ENCODE measurements at places on chromosomes 3 and 15.
A peak's percentile ranks its signal among the peaks of the same experiment; 100 is the strongest.

DNA sequence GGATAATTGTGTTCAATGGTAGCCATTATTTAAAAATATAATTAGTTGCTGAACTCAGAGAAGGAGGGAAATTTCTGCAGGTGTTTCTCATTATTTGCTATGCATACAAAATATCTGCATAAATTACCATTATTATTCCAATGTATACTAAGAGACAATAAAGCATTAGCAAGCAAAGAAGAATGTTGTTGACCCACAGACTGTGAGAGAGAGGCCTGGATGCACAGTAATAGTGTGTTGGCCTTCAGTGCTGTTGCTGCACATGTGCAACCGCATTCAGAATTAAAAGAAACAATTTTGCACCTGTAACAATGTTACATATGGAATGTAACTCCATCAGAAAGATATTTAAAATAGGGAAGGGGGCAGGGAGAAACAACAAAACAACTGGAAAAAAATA lies 155.6 kb upstream of the KCNH8 start:
- DNase-seq: no peak

- DNase-seq: peak; percentile 47
Measured at GRCh38 chr3:65575376-65575840, 463.3 kb downstream of the MAGI1 start.

DNA sequence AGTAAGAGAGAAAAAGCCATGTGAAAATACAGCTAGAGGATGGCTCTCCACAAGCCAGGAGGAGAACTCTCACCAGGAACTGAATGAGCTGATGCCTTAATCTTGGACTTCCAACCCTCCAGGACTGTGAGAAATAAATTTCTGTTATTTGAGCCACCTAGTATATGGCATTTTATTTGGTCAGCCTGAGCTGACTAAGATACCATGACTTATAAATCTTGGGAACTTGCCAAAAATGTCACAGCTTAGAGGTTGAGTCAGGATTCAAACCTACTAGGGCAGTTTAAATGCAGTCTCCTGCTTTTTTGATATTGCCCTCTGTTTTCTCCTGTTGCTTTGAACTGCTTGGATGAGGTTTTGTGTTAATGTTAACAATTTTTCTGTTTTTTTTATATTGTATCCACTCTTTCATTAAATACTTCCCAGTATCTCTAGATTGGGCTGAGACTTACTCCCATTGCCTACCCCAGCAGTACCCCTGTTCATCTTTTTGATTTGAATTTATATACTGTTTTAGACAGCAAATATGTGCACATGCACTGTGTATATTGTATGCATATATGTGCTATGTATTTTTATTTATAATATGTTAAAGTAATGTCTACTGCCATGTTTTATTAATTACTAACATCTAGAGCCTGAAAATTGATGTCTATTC lies 1223.2 kb downstream of the OTOL1 start:
- DNase-seq: peak; percentile 61

- no peak for DNase-seq
Measured at GRCh38 chr15:73258271-73259108, 110.3 kb downstream of the HCN4 start.

DNA sequence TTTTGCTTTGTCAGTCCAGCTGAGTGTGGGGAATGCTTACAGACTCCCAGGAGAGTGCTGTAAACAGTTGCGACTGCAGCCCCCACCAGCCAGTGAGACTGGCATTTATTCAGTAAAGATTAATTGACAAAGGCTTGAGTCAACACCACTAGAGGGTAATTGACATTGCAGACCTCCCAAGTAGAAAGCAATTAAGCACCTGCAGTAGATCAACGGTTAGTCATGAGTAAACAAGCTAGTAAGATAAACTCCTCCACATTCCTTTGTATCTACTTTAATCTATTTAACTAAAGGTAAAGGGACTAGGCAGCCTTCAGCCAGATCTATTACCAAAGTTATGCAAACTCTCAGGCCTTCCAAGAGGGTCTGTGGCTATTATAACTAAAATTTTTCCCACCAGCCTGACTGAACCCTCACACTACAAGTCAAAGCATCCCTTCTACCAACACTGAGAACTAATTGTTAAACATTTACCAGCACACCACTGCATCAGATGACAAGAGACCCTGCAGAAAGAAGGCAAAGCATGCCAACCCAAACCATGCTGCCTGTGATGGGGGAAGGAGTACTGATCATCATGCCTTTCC lies 30.5 kb upstream of the GALNT15 start:
- no peak for DNase-seq

DNA sequence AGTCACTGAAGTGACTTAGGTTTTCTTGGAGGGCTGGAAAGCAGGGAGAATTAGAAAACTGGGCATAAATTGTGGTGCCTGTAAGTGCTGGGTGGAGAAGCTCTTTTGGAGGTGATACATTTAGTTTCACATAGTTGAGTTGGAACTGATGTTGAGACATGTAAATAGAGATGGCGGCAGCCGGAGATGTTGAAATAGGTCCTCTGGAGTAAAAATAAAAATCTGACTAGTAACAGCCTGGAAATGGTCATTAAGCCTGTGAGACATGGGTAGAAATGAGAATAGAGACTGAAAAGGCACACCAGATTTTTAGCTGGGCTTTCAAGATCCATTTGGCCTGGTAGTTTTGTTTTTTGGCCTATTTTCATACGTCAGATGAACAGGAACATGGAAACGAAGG lies 2.9 kb upstream of the NIT2 start:
- no peak for DNase-seq

DNA sequence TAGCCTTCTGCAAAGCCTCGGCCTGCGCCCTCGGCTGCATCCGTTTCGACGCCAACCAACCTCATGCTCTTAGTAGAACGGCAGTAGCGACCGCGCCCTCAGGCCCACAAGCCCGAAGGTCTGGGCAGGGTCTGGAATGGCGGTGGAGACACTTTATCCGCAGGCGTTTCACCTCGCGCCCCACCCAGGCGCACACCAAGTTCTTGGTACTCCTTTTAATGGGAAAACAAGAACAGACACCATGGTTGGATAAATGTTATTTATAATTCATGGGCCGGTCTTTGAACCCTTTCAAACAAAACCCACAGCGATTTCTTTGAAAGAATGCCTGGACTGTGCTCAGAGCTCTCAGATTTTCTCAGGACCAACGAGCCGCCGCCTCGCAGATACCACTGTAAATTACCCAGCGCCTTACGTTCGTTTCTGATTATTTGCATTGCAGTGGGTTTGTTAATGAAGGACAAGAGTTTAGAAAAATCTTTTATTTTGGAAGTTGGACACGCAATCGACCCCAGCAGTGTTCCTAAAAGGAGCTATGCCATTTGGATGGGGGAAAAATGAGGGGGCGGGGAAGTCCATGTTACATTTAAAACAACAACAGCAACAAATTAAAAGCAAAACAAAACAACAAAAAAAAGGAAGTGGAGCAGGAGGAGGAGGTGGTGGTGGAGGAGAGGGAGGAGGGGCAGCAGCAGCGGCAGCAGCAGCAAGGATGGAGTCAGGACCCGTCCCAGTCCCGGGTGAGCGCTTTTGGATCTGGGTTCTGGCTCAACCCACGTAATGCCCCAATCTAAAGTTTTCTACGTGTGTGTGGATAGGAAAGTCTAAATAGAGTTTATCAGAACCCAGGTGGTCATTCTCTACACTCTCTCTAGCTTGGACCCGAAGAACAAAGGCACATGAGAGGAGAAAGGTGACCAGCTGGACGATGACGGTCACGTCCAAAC lies 993 bp upstream of the ISL2 start:
- DNase-seq: no peak

GRCh38 chr3:158347966-158348365 lies 223.0 kb upstream of the MLF1 start:
- DNase-seq: peak; percentile 31

GRCh38 chr3:154898443-154898842 lies 181.7 kb upstream of the MME start:
- no peak for DNase-seq

DNA sequence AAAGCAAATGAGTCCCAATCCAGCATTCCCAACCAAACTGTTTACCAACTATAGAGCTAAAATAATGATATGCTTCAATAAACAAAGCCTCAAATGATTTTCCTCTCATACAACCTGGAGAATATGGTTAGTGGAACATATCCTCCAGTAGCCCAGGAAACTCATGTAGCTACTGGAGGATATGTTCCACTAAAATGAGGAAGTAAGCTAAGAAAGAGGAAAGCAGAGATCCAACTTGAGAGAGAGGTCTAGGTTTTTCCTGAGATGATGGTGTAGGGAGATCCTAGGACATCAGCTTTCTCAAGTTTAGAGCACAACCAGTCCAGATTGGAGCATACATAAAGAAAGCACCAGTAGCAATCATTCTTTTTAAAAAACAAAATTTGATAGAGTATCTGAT lies 44.6 kb upstream of the SLC4A7 start:
- DNase-seq: no peak

DNA sequence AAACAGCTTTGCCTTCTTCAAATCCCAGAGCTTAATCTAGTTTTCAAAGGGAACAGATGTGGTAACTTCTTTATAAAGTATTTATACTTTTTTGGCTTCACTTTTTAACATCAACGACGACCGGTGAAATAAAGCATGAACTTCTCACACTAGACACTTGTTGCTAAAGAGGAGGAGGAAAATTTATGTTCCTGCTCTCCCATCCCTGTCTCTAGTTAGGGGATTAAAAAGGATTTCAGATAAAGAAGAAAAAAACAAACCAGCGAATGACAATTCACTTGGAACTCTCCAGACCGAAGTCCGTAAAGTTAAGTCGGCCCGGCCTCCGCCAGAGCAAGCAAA lies 672 bp downstream of the NEDD4 start:
- DNase-seq: no peak

DNA sequence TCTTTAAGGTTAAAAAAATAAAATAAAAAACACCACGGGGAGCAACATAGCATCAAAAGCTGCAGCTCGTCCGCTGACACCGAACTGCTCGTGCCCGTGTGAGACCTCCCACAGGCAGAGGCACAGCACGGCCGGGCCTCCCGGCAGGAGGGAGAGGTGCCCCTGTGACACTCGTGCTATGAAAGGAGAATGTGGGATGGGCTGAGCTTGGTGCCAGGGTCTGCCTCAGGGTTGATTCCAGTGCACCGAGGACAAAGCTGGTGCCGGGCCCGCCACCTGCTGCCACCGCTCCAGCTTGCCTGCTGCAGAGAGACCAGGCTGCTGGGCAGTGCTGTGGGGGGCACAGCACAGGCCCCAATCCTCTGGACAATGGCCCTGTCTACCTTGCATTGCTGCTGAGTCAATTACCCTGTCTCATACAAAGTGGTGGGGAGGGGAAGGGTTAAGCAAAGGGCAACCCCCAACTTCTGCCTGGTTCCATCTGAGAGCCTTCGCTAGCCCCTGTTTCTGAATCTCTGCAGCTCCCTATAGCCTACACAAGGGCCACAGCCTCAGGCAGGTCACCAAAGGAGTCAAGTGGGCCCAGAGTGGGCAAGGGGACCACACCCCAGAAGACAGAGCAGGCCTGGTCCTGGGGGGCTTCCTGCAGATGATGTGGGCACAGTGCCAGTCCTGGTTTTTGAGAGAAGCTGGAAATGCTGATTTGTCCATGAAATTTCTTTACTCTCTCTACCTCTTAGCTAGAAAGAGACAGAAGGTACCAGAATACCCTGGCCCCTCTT lies 74.0 kb upstream of the SNRPA1 start:
- no peak for DNase-seq

DNA sequence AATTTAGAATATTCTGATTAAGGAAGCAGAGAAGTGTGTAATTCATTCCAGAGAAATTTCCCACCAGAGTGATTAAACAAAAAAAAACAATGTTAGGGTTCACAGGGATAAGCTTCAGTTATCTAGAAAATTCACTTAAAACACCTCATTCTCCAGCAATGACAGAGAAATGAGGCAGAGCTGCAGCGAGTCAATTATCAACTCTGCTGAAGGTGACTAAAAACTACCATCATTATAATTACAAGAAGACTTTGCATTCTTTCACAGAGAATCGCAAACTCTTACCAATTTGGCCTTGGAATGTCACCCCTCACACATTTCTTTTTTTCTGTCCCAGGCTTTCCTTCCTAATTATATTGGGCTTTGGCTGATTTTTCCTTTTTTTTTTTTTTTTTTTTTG lies 117.1 kb downstream of the RAB11A start:
- no peak for DNase-seq

DNA sequence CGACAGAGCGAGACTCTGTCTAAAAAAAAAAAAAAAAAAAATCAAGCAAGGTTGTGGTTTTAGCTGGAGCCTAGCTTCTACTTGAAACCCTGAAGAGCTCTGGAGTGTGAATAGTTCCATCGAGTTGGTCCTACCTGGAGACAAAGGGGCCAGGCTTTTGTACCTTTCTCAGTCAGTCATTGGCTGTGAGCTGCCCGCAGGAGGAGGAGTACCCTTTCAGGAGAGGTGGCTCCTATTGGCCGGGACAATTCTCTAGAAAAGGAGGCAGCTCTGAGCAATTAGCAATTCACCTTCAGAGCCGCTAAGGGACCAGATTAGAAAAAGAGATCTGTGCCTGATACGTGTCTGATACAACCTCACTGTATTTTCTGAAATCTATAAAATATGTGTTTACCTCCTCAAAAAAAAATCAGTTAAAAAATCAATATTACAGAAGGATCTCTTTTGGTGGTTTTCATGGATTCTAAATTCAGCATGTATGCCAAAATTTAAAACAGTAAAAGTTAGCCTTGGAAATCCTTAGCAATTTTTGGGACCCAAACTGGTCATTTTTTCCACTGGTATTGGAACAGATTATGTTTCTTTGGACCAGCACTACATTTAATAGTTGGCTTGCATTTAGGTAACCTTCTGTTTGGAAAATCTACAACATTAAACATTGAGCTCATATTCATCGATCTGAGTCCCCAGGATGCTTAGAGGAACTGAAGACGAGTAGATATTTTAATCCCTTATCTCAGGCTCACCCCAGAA lies 29.7 kb upstream of the PDCD6IP start:
- DNase-seq: no peak

DNA sequence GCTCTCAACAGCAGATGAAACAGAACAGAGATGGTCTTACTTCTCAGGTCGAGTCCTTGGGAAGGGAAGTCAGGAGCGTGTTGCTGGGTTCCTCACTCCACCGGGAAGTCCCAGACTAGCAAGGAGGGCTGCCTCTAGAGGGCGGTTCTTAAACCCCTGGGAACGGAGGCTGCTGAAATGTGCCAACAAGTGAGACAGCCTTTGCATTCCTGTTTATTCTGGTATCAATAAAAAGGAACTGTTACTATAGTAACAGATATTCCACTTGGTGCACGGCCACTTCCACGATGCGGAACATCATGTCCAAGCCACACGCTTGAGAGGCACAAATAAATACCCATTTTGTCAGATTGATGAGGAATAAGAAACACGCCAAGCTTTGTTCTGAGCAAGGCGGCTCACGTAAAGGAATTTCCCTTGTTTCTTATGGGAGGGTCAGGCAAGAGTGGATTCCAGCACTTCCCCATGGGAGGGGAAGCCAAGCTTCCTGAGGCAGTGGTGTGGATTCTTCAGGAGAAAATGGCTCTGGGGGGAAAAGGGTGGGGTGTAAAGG lies at the start of gene FAM107A:
FAM107A (minus strand) TSS at position 123 of the 553 bp plus-strand sequence. CDS start 7,531 bp downstream, outside the sequence.
- peak; percentile 64 for DNase-seq

DNA sequence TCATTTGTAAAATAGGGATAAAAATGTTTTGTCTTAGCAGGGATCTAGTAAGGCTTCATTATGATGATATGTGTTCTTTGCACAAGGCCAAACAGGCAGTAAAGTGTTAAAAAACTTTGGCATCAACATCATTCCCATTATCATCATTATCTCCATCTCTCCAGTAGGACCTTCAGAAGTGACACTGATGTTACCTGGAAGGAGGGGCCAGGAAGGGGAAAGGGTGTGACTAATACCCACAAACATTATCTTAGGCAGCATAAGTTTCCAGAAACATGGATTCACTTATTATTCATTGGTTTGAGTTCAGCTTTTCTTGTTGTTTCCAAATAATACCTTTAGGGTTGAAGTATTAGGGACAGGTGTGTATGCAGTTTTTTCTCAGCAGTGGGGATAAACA lies 399.6 kb downstream of the PTPRG start:
- no peak for DNase-seq

- DNase-seq: no peak
Measured at GRCh38 chr3:53630547-53630946, 136.1 kb downstream of the CACNA1D start.
